ENCODE measurements at places on chromosomes 7 and 10. TPM values are rescaled to one million over a fixed set of nuclear protein-coding genes. Genes with fewer than 3 reads are reported as not detected.

GRCh38 chr10:94583124-94583523 lies 37.5 kb downstream of the HELLS start:
- no peak for DNase-seq

DNA sequence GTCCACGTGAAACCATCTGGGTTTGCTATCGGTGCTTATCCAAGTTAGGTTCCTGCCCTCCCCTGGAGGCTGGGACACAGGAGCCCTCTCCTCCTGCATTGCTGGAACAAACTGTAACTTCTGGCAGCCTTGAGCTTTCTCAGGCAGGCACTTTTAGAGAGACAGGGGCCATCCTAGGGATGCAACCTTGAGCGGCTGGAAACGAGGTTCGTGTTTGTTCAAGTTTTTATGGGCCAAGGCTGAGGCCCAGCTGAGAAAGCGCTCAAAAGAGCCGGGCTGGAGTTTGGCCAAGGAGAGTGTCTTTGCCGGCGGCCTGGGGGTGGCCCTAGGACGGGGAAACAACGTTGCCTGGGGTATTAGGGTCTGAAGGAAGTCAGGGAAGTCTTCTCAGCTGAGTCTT lies 5.5 kb upstream of the MMD2 start:
- no peak for DNase-seq

DNA sequence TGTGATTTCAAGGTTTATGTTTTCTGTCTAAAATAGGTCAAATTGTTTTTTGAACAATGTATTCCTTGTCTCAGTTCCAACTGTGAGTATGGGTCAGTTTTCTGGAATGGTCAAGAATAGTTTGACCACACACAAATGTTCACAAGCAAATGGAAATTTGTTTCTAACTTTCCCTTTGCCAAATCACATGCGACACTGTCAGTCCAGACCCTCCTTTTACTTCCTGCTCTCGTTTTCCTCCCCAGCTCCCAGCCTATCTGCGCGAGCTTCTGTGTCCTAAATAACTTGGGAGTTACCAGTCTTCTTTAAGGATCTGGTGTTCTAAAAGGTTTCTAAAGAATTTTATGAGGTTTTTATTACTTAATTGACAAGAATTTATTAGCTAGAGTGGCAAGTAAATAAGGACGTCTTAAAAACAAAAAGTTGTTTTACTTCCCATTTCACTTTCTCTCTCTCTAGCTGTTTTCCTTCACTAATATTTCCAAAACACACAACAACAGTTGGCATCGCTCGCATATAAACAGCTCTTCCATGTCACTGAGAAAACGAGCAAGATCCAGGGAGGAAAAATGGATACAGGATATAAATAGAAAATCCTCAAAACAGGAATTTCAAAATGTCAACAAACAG lies 266.1 kb upstream of the KLF6 start:
- peak; percentile 63 for DNase-seq

GRCh38 chr10:154348-154747 lies 19.1 kb downstream of the ZMYND11 start:
- no peak for DNase-seq

FAM25C gene
- not detected for polyA plus RNA-seq

DNA sequence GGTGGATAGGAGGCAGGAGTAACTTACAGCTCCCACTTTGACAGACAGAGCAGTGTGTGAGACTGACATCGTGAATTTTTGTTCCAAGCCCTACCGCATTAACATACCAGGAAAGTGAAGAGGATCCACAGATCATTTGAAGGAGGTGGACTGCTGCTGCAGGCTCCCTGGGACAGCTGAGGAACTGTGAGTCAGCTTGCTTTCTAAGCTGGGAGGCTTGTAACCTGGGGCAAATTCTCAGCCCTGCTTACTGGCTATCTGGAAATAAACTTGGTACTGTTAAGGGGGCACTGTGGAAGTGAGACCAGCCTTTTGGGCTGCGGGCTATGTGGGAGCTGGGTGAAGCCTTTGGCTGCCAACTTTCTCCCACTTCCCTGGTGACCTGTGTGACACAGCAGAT lies 1202.5 kb downstream of the DNAJB9 start:
- DNase-seq: no peak

- no peak for DNase-seq
Measured at GRCh38 chr7:21617916-21618390, 75.1 kb downstream of the DNAH11 start.

ITPRIP gene
- polyA plus RNA-seq: 11.6 TPM

NUPR2 gene
- 3.5 TPM for polyA plus RNA-seq

HOXA7 gene
- polyA plus RNA-seq: 31.7 TPM

- DNase-seq: no peak
Measured at GRCh38 chr10:71232089-71232998, 20.0 kb downstream of the UNC5B start.

MCM10 gene
- polyA plus RNA-seq: 12.5 TPM

TMEM225B gene
- 2.0 TPM for polyA plus RNA-seq

- DNase-seq: no peak
Measured at GRCh38 chr10:21057436-21057835, 160.3 kb upstream of the NEBL start.

- DNase-seq: no peak
Measured at GRCh38 chr10:128066870-128067382, 59.3 kb downstream of the MKI67 start.

ADRA2A gene
- 2.3 TPM for polyA plus RNA-seq

VAX1 gene
- polyA plus RNA-seq: not detected

GRCh38 chr7:131608116-131608500 lies 51.7 kb upstream of the PODXL start:
- no peak for DNase-seq

- DNase-seq: no peak
Measured at GRCh38 chr10:44010873-44011602, 362.4 kb upstream of the ZNF32 start.

NYAP1 gene
- polyA plus RNA-seq: 2.9 TPM

PRLHR gene
- polyA plus RNA-seq: not detected

GRCh38 chr7:53697913-53698312 lies 662.5 kb downstream of the POM121L12 start:
- DNase-seq: no peak

DNA sequence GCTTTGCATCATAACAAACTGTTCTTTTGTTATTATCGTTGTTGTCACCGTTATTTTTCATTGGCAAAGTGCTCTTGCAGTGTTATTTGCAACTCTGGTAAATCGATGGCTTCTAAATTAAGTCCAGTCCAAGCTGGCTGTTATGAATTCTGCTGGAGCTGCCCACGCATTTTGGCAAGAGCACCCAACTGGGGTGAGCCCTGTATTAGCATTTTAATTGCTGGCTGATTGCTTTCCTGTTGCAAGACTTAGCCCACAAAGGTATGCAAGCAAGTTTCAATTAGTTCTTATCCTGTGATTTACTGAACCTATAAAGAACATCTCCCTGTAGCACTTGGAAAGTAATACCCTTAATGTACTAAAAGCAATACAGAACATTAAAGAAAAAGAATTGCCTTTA lies 226.8 kb downstream of the ACTR3B start:
- no peak for DNase-seq

GALNT17 gene
- polyA plus RNA-seq: 3.3 TPM

AASS gene
- 69.2 TPM for polyA plus RNA-seq

CALML3 gene
- 0.11 TPM for polyA plus RNA-seq

- DNase-seq: no peak
Measured at GRCh38 chr10:111089293-111089692, 12.5 kb downstream of the ADRA2A start.

ANKRD61 gene
- 3.9 TPM for polyA plus RNA-seq

HGF gene
- 1.8 TPM for polyA plus RNA-seq

- DNase-seq: no peak
Measured at GRCh38 chr10:26441491-26442214, 3.5 kb downstream of the APBB1IP start.

DNA sequence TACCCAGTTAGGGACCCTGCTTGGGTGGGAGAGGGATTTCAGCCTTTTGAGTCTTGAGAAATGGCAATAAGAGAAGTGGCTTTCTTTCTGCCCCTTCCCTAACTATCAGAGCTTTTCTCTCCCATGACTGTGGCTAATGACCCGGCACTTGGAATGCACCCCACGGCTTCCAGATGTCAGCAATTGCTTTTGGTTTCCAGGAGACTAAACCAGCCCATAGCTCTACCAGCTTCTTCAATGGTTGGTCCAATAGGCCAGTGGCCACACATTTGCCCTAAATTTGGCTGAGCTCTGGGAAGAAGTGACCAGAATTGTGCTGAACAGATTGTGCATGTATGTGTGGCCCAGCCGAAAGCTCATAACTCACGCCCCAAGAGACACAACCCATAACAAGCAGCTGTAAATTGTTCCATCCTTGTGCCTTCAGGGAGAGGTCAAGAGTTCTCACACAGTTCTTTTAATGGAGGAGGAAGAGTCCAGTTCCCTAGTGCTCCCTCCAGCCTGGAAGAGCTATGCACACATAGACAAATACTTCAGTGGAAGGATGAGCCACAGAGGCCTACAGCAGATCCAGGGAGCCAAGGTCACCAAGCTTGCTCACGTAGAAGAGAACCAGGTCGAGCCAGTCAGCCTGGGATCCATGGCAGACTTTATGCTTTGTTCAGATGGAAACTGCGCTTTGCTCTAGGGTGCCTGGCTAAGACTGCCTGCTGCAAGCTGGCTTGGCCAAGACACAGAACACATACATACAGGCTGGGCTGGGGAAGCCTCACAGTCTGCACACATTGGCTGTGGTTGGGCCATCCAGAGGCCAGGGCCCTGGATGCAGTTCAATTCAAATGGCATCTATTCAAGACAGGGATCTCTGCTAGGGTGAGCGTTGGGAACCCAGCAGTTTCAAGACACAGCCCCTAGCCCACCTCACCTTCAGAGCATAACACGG lies 131.8 kb upstream of the HABP2 start:
- no peak for DNase-seq

TMEM176B gene
- 83.6 TPM for polyA plus RNA-seq

CUL2 gene
- 40.8 TPM for polyA plus RNA-seq

ATP6V0A4 gene
- 64.7 TPM for polyA plus RNA-seq

SYT15B gene
- polyA plus RNA-seq: 2.3 TPM

GRCh38 chr10:78577712-78578111 lies 491.1 kb upstream of the ZMIZ1 start:
- DNase-seq: no peak

DNA sequence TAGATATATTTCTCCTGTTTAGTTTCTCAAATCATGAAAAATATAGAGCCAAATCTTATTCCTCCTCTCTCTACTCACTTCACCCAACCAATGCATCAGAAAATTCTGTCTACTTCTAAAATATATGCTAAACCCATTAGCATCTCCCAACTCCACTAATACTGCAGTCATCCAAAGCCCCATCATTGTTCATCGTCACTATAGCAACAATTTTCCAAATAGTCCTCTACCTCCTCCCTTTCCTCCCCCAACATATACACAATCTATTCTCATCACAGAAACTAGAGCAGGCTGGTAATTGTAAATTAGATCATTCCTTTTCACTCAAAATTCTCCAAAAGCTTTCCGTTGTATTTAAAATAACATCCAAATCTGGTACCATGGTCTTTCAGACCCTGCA lies 38.4 kb upstream of the C10orf120 start:
- DNase-seq: no peak

DNA sequence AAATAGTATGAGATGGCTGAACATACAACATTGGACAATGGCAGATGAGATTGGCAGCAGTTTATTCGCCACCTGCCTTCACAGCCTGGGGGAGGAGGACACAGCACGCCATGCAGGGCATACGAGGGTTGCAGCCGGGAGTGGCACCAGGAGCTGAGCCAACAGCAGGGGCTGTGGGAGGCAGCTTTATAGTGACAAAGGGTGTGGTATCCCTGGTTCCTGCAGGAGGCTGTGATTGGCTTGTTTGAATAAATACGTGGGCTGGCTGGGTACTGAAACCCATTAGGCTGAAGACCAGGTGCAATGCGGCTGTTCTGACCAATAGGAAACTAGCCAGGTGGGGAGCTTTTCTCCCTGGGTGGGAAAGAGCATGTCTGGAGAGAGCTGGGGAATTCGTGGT lies 68.9 kb upstream of the LEP start:
- DNase-seq: no peak

- DNase-seq: peak; percentile 83
Measured at GRCh38 chr7:27921081-27921836, 181.3 kb downstream of the TAX1BP1 start.

DNA sequence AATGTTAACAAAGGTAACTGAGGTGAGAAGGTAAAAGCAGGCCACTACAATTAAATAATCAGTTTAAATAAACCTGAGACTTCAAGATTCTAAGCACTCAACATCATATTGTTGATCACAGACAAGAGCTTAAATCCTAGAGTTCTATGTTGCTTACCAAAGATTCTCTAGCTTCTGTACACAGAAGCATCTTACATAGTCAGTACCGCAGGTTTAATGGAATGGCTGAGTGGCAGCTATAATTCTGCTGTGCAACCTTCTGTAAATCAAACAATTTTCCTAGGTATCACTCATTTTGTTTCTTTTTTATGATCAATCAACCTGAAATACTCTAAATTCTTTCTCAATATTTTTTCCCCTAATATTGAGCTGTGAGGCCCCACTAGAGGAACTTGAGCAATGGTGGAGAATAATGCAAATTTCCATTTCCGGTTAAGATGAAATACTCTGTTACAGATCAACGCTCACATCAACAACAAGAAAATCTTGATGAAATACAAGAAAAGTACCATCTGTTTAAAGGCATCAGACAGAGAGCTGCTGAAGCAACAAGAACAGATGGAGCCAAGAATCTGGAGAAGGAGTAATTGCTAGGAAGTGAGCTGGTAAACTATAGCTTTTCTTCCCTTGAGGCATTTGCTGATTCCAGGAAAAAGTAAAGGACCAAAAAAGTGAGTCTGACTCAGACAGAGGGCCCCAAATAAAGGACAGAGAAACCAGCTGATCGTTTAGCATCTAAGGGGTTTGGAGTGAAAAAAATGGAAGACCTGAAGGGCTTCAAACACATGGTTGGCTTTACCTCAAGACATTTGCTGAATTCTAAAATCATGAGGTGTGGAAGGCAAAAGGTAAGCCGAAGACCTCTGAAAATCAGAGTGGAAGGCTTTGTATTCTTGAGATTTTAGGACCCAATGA lies 22.6 kb downstream of the PNPLA8 start:
- no peak for DNase-seq

- DNase-seq: no peak
Measured at GRCh38 chr10:79310200-79310865, 36.9 kb upstream of the PPIF start.

GRCh38 chr7:152602962-152603361 lies 73.0 kb downstream of the XRCC2 start:
- no peak for DNase-seq

- DNase-seq: no peak
Measured at GRCh38 chr7:36473454-36474282, 84.0 kb downstream of the ANLN start.

SLC26A4 gene
- 2.1 TPM for polyA plus RNA-seq

Measured in renal cortex interstitium (tissue), 15 donors.